ENCODE measurements at places on chromosomes 5 and 9.

- no peak for DNase-seq
These were observed 107.3 kb downstream of the SNCAIP start for GRCh38 chr5:122419142-122419894.

DNA sequence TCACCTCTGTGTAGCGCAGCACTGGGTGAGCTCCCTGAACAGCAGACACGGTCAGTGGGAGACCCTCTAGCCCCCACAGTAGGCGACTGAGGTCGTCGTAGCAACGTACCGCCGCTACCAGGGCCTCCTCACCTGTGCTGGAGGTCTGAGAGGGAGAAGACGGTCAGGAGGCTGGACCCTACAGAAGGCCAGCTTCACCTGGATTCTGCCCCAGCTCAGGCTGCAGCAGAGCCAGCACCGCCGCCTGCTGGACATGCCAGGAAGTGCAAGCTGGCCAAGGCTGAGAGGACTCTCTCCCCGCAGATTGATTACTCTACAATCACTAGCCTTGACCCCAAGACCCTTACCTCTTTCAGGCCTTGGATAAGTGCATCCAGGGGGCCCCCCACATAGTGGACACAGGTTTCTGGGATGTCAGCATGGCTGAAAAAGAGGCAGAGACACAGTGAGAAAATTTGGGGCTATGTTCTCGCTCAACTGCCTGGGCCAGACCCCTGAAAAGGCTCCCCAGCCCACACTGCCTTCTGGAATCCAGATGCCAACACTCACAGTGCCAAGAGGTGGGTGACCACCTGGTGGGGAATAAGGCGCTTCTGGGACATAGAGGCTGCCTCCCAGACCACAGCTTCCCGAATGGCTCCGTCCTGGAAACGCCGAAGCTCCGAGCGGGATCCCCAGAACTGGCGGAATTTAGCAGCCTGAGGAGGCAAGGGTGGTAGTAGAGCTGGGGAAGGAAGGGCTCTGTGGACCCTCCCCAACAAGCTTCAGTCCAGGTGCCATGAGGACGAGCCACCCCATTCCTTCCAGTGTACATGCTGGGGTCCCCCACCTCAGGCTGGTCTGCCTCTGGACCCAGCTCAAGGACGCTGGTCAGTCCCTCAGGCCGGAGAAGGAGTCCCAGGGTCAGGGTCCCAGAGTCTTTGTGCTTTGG lies 6.9 kb downstream of the NOL6 start:
- DNase-seq: no peak

DNA sequence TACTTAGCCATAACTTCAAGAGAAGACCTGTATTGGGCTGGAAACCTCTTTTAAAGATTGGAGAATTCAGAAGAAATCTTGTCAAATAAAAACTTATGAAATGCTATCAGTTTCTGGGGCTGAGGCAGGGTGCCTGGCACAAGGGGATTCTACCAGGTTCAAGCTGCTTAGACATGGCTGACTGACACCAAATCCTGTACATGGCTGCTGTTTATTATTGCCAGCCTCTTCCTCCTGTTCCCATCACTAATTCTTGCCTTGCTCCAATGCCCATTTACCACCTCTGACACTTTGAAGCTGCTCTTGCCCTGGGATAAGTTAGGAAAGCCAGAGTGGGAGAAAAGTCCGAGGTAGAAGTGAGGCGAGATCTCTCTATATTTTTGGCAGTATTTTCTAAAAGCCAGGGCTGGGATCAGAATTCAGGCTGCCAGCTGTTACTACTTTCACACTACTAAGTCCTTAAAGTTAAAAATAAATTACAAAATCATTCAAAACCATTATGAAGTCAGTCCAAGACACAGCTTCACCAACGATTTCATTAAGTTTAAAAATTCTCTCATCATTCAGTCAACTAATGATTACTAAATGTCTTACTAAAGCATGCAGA lies 66.3 kb upstream of the TNFAIP8 start:
- no peak for DNase-seq

GRCh38 chr9:136587944-136588662 lies 42.3 kb upstream of the NOTCH1 start:
- DNase-seq: no peak

DNA sequence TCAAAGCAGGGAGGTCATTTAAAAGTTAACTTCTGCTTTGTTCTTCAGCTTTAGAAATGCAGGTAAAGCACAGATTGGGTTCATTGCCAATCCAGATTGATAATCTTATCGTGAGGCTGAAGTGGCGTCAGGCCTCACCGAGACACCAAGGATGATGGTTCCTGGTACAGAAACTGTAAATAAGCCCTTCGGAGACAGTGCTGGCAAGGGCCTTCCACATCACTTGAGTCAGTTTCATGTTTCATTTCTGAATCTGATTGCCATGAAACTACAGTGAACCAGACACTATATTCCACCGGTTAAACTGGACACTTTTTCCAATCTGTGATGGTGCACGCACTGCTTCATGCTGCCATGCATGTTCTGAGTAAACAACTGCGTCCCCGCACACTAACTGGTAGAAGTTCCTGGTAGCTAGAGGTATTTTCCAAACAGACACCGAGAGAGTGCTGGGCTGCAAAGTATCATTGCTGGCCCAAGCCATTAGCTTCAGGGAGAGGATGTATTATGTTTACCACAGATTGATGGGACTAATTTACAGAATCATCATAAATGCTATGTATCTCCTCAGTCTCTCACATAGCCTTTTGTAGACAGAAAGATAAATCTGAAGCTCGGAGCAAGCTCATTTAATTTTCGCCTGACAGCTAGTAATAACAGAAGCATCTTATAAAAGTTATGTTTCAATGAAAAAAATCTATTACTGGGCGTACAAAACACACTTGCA lies 336.1 kb downstream of the GLIS3 start:
- no peak for DNase-seq

DNA sequence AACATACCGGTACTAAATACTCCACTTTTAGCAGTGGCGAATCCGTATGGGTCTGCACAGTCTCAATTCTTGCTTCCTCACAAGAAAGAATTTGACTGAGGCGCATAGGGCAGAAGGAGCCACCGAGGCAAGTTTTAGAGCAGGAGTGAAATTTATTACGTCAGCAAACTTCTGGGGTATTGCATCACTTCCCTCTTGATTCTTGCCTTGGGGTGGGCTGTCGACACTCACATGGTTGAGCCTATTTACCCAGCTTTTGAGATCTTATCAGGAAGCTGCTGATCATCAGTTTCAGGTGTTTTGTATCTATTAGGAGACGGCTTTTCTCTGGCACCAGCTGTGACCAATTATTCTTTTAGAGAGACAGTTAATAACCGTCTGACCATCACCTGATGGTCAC lies 111.5 kb upstream of the CCNH start:
- DNase-seq: peak; percentile 4
